LHCN-M2 (cell line): ENCODE measurements at places on chromosomes 16 and 17. TPM values are rescaled to one million over a fixed set of nuclear protein-coding genes. Genes with fewer than 3 reads are reported as not detected.
A peak's percentile ranks its signal among the peaks of the same experiment; 100 is the strongest.

The HS3ST3A1 gene
- 10.4 and 19.8 TPM in 2 replicates for total RNA-seq

GRCh38 chr17:655618-656017, 59.0 kb downstream of the VPS53 start:
- no peak for DNase-seq

DNA sequence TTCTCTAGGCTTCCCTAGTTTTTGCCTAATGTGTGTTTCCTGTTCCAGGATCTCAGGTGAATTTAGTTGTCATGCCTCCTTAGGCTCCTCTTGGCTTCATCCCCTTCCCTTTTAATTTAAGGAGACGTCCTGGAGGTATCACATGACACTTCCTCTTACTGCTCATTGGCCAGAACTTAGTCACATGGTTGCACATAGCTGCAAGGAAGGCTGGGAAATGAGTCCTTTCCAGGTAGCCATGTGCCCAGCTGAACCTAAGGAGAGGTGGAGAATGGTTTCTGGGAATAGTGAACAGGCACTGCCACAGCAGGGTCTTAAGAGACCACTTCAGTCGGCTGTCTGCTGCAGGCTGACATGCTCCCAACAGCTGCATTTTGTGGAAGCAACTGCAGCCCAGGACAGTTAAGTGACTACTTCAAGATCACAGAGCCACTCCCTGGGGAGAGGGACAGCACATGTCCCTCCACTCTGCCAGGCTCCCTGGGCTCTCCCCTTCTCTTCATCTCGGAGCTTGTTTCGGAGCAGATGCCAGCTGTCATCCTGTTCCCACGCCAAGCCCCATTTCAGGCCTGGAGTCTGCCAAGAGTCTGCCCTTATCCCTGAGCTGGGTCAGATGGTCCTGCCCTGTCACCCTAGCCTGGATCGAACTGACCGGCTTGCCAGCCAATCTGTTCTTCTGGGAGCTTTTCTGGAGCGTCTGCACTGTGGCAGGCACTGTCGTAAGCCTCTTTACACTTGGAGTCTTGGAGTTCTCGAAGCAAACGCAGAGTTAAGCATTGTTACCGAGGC, 81.4 kb upstream of the FOXF1 start:
- no peak for DNase-seq

- no peak for DNase-seq
These were observed 90.0 kb downstream of the GNAO1 start for GRCh38 chr16:56281249-56281805.

GRCh38 chr17:50272711-50273653, 1.3 kb upstream of the TMEM92 start:
- DNase-seq = peak; percentile 30

The USP32 gene
- 32.8 and 36.2 TPM in 2 replicates for total RNA-seq

- no peak for DNase-seq
These were observed 30.1 kb upstream of the BAHCC1 start for GRCh38 chr17:81365148-81365600.

DNA sequence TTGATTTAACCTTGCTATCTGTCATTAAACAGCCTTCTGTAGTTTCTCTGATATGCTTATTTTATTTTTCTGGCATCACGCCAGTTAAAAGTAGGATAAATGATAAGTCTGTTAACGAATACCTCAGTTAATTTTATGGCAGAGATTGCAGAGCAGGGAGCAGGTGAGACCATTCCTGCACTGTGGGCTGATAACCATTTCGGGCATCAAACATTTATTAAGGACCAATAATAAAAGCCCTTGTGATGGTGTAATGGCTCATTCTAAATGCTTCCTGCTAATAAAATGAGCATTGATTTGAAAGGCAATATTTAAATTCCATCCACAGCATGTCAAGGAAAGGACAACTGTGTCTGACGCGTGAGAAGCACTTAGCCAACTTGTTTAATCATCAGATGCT, 94.1 kb downstream of the ASIC2 start:
- no peak for DNase-seq

The SPOP gene
- 32.0 and 32.7 TPM in 2 replicates for total RNA-seq

- DNase-seq = no peak
These were observed 104.3 kb upstream of the DNAH9 start for GRCh38 chr17:11493936-11494335.

- DNase-seq = no peak
These were observed 6.7 kb upstream of the CCDC92B start for GRCh38 chr17:2755891-2756724.

The ST6GALNAC2 gene
- total RNA-seq = 0.34 and 1.2 TPM in 2 replicates

GRCh38 chr17:32917081-32917480, 10.9 kb upstream of the TMEM98 start:
- DNase-seq = no peak

The MED9 gene
- total RNA-seq = 13.9 and 16.4 TPM in 2 replicates
